Activated CD4-positive, alpha-beta T cell treated with anti-CD3 and anti-CD28 coated beads, Interleukin-2, amount 50 U/mL, for 1 hour (primary cell): ENCODE measurements at places on chromosomes 12 and 14.

DNA sequence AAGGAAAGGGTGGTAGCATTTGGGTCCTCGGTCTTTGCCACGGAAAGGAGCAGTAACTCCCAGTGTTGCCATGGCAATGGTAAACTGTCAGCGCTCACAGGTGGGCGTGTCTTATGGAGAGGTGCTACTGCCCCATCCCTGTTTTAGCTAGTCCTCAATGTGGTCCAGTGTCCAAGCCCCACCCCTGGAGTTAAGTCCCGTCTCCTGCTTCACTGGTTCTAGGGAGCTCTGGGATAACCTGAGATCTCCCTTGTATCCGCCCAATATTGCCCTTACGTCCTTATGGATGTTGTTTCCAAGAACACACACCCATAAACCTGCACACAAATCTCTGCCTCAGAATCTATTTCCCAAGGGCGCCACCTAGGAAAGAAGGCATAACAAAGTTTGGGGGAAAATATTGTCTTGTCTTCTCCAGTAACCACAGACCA lies 64.2 kb downstream of the SPRING1 start:
- DNase-seq, result no peak

DNA sequence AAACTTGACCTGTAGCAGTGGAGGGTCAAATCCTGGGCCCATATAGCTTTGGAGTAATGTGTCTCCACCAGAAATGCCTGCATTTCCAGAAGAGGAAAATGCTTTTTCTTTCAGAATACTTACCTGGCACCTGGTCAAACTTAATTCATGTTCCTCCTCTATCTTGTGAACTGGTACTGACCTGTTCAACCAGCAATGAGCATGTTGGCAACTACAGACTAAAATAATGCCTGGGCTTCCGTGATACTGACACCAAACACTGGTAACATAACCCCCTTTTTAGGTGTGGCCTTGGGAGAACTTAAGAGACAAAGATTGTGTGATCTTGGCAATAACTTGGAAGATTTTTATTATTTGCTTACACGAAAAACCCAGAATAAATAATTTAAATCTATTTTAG lies 23.8 kb upstream of the MGST1 start:
- DNase-seq, result no peak

DNA sequence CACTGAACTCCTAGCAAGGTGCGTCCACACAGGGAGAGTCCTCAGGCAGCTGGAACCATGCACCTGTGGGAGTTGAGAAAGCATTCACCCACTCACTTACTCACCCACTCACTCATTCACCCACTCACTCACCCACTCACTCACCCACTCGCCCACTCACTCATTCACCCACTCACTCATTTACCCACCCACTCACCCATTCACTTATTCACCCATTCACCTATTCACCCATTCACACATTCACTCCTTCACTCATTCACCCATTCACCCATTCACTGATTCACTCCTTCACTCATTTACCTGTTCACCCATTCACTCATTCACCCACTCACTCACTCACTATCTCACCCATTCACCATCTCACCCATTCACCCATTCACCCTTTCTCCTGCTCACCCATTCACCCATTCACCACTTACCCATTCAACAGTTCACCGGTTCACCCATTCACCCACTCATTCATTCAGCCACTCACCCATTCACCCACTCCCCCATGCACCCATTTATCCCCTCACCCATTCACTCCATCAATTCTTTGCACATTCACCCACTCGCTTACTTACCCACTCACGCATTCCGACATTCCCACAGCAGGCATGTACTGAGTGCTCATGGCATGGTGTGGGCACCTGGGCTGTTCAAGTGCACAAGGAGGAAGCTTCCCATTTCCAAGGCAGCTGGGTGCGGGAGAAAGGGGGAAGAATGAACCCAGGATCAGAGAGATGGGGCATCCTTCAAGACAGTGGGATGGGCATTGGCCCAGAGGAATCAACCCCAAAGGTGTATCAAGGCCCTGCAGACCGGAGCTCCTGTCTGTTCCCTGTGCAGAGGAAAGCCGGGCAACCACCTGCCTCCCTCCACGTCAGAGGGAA lies 135.2 kb upstream of the C14orf180 start:
- DNase-seq, result no peak

GRCh38 chr12:113479590-113480335 lies 8.1 kb upstream of the LHX5 start:
- DNase-seq, result peak; percentile 36

- DNase-seq, result no peak
Observed at GRCh38 chr12:67920413-67920812, 68.8 kb upstream of the IFNG-AS1 start.

- no peak for DNase-seq
Observed at GRCh38 chr14:90573385-90574105, 176.7 kb downstream of the CALM1 start.

- no peak for DNase-seq
Observed at GRCh38 chr12:119204671-119205285, 26.0 kb downstream of the HSPB8 start.

GRCh38 chr12:117322428-117322827 lies 39.0 kb downstream of the NOS1 start:
- DNase-seq, result no peak

DNA sequence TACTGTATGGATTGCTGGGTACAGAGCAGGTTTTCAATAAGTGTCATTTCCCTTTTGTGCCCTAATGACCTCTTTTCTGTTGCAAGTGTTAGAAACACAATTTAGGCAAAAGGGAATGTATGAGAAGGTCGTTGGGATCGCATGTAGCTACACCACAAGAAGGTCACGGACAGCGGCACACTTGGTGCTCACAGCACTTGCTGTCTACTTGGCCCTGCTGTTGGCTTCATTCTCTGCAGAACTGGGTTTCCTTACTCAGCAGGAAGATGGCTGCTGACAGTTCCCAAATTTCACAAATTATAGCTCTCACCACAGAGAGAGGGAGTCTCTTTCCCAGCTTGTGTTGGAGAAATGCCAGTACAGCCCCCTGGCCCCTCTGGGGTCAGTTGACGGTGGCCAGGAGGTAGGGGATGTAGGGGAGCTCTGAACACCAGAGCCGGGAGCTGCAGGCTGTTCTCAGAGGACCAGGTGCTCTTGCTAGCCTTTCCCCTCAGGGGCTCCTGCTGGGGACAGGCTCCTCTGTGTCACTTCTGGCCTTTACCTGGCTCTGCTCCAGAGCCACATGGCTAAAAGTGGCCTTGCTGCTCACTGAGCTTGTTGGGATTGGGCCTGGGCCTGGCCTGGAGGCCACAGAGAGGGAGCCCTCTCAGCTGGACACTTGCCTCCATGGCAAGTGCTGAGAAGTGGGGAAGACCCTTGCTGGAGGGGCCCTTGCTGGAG lies 50.9 kb upstream of the BCL7A start:
- no peak for DNase-seq
